ENCODE measurements at places on chromosomes 16 and 17.

- DNase-seq, result peak; percentile 49
Observed at GRCh38 chr17:30600830-30601494, 123.8 kb downstream of the GOSR1 start.

GRCh38 chr16:53090286-53090590, 35.4 kb downstream of the CHD9 start:
- DNase-seq, result no peak

DNA sequence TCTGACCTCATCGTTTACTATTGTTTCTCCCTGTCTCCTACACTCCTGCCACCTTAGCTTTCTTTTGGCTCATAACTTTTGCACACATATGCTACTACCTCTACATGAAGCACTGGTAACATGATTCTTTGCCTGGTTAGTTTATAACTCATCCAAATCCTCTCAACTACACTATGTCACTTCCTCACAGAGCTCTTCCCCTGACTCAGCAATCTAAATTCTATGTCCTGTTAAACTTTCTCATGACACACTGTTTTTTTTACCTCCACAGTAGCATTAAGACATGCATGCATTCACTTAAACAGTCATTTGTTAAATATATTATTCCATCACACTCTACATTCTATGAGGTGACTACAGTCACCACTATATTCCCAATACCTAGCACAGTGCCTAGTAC, 19.7 kb downstream of the APPBP2 start:
- no peak for DNase-seq

GRCh38 chr16:20931066-20931600, 30.6 kb downstream of the LYRM1 start:
- no peak for DNase-seq

DNA sequence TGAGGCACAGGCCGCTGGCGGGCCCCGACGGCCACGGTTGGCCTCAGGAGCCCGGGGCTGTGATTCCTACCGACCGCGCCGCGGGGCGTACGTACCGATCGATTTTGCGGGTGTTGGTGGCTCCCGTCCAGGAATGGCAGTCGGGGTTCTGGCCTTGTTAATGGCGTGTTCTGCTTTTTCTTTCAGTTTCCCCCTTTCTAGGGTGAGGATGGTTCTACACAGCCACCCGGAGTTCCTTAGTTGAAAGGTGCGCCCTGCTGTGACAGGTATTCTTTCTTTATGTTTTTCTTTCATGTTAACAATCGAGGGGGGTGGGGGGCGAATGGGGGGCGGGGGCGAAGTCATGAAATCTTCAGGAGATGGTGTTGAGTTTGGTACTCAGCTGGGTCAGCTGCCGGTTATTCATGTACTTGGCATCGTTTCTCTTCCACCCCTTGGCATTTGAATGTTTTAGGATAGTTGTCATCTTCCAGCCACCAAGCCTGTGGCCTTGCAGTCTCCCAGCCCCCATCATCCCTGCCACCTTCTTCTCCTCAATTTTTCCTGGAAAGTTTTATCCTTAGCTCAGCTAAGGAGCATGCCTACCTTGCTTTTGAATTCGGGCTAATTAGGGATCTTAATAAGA, 802 bp downstream of the CYLD start:
- peak; percentile 52 for DNase-seq

- DNase-seq, result no peak
Observed at GRCh38 chr17:63927464-63928171, 4.5 kb downstream of the CD79B start.

GRCh38 chr16:85524365-85524629, 88.8 kb upstream of the GSE1 start:
- DNase-seq, result no peak

DNA sequence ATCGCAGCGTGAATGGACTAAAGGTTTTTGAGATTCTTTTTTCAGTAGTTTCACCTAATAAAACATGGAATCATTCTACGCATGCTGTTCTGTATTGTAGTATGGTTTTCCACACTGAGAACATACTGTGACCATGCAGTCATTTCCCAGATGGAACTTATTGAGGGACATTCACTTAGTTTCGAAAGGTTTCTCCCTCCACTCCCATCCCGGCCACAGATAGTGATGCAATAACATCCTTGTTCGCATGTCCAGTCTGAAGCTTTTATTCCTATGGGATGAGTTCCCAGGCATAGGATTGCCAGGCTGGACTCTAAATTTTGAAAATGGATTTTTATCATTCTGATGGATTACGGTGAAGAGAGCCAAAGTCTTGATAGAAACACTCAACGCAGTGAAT, 420.4 kb downstream of the WWOX start:
- no peak for DNase-seq

- no peak for DNase-seq
Observed at GRCh38 chr17:43778337-43779144, at the start of gene DUSP3. Gene DUSP3, minus strand, starts transcription at chr17:43778977. Its CDS starts 53 bp downstream, at chr17:43778924.

DNA sequence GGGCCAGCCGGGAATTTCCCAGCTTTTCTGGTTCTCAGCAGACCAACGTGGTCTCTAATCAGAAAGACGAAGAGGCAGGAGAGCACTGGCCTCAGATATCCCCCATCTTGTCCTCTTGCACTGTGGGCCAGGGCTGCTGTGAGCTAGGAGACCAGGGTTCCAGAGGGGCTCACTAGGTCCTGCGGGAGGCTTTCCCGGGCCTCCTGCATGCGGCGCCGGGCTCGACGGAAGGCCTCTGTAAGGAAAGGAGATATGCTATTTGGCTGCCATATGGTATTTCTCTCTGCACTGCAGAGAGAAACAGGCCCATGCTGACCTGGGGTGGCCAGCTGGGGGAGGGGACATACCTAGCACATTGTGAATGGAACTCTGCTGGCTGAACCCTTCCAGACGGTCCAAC, 13.1 kb downstream of the MKS1 start:
- DNase-seq, result no peak

DNA sequence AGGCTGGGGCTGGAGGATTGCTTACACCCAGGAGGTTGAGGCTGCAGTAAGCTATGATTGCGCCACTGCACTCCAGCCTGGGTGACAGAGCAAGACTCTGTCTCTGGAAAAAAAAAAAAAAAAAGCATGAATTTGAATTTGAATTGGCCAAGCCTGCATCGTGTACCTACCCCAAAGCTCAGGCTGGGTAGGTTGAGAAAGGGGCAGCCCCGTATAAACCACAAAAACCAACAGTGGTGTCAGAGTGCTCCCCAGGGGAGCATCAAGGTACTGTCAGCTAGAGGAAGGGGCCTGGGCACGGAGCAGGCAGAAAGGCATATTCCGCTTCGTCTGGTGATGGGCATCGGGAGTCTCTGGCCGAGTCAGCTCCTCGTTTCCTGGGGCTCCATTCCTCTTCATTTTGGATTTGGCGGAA, 40.9 kb downstream of the RAP1GAP2 start:
- DNase-seq, result no peak

GRCh38 chr16:5977329-5977728, 879.7 kb upstream of the EEF2KMT start:
- no peak for DNase-seq

GRCh38 chr16:54407596-54407995, 121.0 kb upstream of the IRX3 start:
- DNase-seq, result no peak

- DNase-seq, result no peak
Observed at GRCh38 chr17:67518876-67519275, 141.8 kb downstream of the PITPNC1 start.

DNA sequence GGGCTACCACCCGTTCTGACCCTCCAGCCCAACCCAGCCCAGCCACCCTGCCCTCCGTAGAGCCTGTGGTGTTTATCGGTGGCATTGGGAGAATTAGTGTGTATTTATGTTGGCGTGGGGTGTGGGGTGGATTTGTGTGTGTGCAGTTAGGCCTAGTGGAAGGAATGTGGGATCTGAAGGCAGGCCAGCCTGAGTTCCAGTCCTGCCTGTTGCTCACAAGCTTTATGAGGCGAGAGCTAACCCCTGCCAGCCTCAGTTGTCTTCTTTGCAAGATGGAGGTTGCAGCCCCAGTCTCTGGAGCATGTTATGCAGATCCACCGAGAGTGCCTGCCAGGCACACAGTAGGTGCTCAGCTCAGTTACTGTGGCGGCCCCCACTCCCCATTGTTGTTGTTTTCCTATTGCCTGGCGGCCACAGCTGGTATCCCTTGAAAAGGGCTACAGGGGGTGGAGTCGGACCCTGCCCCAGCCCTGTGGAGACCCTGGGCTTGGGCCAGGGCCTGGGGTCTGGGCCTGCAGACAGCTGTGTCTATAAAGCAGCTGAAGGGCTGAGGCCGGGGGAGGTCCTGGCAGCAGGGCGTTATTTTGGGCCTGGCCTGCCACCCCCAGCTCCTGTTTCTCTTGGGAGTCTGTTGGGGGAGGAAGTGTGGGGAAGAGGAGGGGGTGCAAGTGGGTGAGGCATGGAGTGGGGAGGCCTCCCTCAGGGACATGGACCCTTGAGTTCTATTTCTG, 5.1 kb downstream of the ERBB2 start:
- no peak for DNase-seq

- DNase-seq, result no peak
Observed at GRCh38 chr16:11836650-11837244, 14.6 kb downstream of the RSL1D1 start.

DNA sequence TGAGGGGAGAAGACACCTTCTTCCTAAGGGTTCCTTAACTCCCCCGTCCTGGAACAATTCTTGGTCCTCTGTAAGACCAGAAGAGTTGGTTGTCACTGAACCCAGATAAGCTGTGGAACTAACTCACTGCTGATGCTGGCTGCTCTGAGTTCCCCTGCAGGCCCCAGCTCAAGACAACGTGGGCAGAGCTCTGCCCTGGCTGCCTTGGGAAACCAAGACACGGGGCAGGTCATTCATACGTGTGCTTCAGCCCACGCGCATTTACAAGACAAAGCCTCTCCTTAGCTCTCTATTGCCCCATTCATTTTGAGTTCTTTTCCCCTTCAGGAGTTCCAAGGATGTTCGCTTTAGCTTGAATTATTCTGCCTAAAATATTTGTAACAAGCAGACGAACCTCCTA, 3.4 kb upstream of the NAT9 start:
- DNase-seq, result no peak

DNA sequence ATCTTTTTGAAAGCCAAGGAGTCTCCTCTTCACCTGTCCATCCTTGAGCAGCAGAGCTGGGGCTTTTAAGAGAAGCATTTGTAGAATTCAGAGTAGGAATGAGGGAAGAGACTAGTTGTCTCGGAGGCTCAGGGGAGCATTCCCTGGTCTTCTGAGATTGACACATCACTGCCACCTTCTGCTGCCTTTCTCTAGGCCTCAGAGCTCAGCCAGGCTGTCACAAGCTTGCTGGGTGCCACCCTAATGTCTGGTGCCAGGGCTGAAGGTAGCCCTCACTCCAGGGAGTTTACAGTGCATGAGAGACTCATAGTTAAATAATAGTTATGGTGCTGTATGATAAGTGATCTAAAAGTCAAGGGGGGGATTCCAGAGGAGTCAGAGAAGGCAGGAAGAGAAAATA, 39.7 kb downstream of the B9D1 start:
- DNase-seq, result no peak

DNA sequence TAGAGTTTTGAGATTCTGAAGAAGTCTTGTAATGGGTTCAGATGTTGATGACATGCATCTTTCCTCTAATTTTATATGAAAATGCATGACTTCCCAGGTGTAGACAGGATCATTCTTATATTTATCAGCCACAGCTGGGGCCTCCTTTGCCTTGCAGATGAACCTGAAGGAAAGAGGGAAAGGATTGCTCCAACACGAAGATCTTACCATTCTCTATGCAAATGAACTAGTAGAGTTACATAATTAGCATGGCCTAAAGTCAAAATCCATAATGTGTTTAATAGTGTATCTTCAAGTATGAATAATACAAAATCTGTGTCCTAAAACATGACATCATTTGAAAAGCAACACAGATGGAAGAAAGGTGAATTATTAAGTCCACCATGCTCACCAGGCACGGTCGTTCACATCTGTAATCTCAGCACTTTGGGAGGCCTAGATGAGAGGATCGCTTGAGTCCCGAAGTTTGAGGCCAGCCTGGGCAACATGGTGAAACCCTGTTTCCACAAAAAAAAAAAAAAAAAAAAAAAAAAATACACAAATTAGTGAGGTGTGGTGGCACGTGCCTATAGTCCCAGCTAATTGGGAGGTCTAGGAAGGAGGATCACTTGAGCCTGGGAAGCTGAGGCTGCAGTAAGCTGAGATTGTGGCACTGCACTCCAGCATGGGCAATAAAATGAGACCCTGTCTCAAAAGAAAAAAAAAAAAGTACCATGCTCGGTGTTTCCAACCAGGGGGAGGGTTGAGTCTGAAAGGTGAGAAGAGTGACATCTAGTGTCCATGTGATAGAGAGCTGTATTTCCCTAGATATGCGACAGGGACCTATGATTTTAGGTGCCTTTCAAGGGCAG, 6.3 kb downstream of the VWA3A start:
- no peak for DNase-seq

- DNase-seq, result no peak
Observed at GRCh38 chr16:2799205-2799858, 1.1 kb downstream of the PRSS41 start.

GRCh38 chr16:8819411-8820034, 21.9 kb downstream of the PMM2 start:
- DNase-seq, result no peak

DNA sequence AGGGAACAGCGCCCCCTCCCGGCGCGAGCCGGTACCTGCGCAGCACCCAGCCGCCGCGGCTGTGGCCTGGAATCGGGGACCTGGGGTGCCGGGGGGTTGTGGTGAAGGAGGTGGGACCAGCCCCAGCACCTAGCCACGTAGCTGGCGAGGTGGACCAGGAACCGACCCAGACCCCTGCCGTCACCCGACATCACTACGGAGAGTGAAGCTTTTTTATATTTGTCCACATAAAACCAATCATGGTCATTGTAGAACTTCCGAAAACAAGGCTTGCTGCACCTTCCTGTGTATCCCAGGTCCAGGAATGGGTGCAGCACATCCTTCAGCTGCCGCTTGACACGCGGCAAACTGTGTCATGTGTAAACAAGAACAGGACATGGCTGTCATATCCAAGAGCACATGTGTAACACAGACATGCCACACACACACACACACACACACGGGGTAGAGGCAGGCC, 1.3 kb downstream of the HBQ1 start:
- DNase-seq, result no peak

GRCh38 chr17:65556910-65557348, 4.5 kb downstream of the AXIN2 start:
- no peak for DNase-seq

DNA sequence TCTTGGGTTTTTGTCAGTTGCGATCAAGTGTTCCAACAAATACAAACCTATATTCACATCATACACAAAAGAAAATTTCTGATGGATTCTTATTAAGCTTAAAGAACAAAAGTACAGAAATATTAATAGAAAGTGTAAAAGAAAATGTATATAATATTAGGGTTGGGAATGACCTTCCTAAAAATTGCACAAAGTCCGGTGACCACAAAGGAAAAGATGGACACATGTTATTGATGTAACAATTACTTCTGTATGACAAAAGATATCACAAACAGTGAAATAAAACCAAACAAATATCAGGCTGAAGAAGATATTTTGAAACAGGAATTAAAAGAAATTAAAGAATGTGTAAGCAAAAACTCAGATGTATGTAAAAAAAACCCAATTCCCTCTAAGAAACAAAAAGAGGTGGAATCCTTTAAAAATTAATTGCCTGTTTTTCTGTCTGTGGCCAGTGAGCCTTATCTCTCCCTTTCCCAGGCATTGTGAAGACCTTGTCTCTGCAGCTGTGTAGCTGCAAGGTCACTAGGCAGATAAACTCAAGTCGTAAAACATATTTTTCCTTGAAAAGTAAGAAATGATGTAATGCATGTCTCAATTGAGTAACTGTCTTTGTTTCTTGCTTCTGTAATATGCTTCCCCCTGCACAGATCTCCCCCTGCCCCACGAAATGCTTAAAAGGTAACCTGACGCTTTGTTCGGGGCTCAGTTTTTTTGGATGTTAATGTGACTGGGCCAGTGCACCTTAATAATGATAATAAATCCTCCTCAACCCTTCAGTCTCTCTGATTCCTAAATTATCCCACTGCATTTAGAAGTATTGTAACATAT, 2.8 kb downstream of the ST6GALNAC1 start:
- DNase-seq, result no peak

- no peak for DNase-seq
Observed at GRCh38 chr16:84892097-84892496, 72.3 kb downstream of the CRISPLD2 start.

All from nucleus accumbens (tissue), 56 donors.